ENCODE measurements at places on chromosomes 12 and 14.

- DNase-seq = no peak
Observed at GRCh38 chr12:47316609-47317049, 236.9 kb upstream of the AMIGO2 start.

DNA sequence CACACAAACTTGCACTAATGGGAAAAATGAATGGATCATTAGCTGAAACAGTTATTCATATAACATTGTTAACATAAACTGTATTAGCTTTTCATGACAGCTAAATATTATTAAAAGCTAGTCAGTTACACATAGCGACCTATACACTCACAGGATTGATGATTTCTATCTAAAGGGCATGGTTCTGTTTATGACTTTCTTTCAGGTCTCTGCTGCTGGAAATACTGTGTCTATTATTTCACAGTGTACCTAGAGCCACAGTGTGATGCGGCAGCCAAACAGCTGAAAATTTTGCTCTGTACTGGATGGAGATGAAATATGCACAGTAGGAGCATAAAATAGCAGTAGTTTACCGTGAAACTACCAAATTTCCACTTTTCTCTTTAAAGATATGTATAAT is 341.1 kb downstream of the FSCB start:
- DNase-seq = no peak

- peak; percentile 67 for DNase-seq
Observed at GRCh38 chr12:93502802-93503623, 35.7 kb downstream of the MRPL42 start.

DNA sequence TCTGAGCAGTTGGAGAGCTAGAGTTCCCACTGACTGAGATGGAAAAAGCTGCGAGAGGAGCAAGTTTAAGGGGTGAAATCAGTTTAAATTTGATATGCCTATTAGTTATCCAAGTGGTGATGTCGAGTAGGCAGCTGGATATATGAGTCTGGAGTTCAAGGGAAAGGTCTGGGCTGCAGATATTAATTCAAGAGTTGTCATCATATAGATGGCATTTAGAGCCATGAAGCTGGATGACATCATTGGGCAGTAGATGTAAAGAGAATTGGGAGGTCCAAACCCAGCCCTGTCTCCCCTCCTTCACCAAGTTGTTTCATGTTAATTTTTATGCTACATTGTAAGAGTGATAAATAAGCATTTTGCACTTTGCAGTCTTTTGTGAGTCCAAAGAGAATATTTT is 898.1 kb downstream of the GALC start:
- no peak for DNase-seq

DNA sequence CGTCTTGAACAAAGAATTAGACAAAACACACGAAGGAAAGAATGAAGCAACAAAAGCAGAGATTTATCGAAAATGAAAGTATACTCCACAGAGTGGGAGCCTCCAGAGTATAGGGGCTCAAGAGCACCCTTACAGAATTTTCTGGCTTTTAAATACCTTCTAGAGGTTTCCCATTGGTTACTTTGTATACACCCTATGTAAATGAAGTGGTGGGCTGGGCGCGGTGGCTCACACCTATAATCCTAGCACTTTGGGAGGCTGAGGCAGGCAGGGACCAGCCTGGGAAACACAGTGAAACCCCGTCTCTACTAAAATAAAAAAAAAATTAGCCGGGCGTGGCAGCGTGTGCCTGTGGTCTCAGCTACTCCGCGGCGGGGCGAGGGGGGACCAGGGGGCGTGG is 13.1 kb upstream of the DNM1L start:
- no peak for DNase-seq

DNA sequence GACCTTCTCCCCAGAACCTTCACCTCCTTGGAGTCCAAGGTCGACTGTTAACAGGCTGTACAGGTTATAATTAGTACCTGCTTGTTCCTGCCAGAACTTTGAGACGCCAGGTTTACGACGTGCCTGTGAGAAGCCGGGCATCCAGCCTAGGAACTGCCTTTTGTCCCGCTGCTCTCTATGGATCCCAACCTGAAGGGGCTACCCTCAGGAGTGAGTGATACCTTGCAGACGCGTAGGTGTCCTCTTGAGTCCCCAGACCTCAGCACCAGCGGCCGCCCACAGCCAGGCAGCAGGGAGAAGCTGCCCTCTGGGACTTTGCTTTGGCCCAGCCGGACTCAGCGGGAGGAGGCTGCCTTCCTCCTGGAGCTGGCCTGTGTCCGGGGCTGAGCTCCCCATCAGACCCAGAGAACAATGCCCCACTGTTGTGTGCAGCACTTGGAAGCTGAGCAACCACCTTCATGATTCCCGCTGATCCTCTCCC is 16.2 kb downstream of the SYNE3 start:
- no peak for DNase-seq

DNA sequence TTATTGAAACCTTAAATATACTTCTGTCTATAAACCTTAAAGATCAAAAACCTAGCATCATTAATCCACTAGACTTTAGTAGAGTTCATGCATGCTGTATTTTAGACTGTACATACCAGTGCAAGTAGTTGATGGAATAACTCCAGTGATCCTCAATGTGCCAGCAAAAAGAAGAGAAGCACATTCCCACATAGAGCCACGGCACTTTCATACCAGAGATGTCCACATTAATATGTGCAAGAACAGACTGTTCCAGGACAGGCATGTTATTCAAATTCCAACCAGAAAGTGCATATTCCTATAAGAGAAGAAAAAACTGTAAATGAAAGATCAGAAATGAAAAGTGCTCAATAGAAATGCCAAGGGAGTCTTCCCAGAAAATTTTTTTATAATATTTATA is 55.0 kb downstream of the KDM5A start:
- no peak for DNase-seq

GRCh38 chr12:89261982-89262381 is 90.3 kb downstream of the DUSP6 start:
- no peak for DNase-seq

- DNase-seq = no peak
Observed at GRCh38 chr12:32163596-32163995, 56.9 kb downstream of the BICD1 start.

DNA sequence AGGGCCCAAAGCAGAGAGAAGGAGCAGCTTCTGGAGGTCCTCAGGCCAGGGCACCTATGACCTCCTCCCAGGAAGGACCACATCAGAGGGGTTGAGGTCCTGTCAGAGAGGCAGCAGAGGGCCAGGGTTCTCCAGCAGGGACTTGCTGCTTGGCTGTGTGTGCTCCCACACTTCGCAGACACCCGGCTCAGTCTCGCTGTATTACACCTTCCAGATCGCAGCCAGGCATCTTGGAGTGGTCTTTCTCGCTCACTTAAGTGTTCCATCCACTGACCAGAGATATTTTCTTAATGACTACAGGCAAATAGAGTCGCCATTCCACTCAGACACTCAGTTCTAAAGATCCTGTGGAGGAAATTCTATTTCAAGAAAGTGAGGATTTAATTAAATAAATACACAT is 84.3 kb downstream of the PRIMA1 start:
- DNase-seq = no peak

GRCh38 chr14:28831126-28831525 is 64.5 kb downstream of the FOXG1 start:
- DNase-seq = no peak

DNA sequence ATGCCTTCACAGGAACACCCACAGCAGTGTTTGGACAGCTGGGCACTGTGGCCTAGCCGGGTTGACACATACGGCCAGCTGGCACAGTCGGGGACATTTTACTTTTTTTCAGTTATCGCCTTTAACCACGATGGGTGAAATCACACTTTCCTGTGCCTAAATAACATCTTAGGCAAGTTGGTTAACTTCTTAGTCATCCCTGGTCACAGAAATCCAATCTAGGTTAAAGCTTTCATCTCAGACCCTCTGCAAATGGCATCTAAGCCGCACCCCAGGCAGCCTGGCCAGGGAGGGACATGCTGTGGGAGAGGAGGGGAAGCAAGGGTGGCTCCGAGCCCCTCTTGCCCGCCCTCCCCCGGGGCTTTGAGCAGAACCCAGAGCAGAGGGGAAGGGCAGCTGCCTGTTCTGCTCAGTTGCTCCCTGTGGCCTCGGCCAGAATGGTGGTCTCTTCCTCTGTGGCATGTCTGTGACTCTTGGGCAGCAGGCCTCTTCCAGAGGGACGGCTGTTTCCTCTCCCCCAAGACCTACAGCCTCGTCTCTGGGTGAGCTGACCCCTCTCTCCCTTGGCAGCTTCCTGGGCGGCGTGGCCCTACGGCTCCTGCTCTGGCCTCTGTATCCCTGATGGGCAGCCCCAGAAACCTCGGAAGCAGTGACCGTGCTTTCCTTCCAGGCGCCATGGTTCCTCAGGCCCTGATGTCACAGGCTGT is 85.4 kb upstream of the DYNC1H1 start:
- DNase-seq = peak; percentile 33

GRCh38 chr14:96400495-96400894 is 8.6 kb downstream of the AK7 start:
- no peak for DNase-seq

DNA sequence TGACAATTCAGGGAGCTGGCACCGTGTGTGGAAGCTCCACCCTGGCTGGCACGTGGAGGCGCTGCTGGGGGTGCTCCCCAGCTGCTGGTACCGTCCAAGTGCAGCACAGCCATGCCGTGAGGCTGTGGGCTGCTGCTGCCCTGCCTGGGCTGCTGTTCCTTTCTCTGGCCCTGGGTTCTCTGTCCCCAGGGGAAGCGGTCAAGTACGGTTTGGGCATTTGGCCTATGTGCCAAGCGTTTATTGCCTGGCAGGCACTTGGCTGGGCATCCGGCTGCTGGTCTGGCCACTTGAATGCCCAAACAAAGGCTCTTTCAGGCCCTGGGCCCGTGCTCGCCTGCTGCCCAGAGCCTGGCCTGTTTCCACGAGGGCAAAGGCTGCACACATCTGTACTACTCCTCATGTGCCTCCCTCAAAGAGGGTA is 39.6 kb downstream of the RHOF start:
- no peak for DNase-seq

DNA sequence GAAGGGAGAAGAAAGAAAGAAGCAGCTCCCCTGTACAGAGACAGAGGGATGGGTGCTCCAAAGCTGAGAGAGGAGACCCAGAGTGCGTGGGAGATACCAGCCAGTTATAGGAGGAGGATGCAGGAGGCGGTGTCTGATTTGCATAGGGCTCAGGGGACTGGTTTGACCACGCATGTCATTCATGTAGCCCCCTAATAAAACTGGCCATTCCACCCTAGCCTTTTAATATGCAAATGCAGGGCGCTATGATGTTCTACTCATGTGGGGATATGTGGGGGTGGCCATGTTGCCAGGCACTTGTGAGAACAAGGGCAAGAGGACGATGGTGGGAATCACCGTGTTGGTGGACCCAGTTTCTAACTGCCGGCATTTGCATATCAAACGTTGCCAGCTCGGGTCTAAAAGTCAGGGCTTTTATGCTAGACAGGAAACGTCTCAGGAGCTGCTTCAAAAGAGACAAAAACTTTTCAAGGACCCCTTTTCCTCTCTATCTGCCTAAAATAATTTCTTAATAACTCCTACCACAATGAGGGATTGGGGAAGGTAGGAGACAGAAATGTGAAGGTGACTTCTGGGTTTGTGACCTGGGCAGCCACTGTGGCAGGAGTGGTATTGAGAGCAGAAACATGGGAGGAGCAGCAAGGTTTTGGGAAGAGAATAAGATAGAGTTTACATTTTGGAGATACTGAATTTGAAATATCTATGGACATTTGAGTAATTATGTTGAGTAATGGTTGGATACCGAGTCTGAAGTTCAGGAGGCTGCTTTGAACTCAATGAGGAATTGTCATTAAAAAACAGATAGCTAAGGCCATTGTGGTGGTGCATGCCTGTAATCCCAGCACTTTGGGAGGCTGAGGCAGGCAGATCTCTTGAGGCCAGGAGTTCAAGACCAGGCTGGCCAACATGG is 2.2 kb upstream of the ATXN3 start:
- no peak for DNase-seq

DNA sequence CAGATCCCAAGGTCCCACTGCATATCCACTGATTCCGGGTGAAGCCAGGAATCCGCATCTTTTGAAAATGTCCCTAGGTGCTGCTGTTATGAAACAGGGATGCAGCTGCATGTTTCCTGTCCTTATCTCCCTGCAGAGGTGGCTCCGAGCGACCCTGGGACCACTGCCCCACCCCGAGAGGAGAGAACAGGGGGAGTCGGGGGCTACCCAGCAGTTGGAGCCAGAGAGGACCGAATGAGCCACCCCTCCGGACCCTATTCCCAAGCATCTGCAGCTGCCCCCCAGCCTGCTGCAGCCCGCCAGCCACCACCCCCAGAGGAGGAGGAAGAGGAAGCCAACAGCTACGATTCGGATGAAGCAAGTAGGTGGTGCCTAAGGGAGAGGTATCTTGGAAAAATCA is 30.3 kb upstream of the OAS1 start:
- DNase-seq = no peak

DNA sequence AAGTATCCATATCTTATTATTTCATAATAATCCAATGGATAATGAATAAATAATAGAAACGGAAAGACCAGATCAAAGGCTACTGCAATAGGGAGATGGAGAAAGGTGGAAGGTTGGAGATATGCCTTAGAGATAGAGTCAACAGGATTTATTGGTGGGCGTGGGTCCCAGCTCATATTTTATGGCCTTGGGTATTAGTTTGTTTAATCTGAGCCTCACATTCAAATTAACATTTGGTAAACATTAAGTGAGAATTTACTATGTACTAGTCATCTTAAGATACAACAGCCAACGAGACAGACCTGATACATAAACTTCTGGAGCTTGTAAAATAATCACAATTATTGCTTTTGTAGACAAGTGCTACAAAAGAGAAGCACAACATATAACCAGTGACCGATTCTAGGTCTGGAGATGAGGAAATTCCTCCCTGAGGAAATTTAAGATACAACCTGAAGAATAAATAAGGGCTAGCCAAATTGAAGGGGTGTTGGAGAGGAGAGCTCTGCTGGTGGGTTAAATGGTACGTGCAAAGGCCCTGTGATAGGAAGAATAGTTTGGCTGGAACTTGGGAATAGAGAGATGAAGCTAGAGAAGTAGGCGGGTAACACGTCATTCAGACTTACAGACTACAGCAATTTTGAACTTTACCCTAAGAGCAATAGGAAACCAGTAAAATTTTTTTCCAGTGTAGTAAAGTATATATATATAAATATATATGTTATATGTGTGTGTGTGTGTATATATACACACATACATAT is 16.1 kb downstream of the LTBR start:
- no peak for DNase-seq

DNA sequence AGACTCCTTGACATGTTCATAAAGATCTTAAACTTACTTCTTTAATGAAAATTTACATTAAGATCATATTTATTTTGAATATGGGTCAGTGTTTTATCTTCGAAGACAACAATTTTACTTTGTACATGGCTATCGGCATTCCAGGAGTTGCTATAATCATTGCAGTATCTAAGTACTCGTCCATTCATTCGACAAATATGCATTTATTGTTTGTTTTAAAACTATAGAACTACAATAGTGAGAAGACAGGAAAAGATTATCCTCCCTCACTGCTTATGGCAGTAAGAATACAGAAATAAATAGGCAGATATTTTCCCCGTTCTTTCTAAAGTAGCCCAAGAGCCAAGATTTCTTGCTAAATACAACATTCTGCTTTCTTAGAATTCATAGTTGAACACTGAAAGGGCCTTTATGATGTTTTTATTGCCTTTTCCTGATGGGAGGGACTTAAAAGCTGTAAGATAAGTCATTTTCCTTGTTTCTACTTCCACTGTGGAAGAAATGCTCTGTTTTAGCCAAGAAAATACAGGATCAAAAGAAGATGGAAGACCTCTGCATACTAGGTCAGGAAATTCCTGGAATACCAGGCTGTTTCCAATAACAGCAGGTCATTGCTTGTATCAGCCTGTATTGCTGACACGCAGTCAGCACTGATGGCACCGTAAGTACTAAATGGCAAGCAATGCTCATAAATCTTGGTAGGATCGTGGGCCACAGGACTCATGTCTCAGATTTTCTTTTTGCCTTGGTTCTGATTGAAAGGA is 521.0 kb upstream of the ATP2B1 start:
- no peak for DNase-seq

GRCh38 chr12:29389295-29389919 is 8.4 kb upstream of the ERGIC2 start:
- no peak for DNase-seq
